ENCODE measurements at places on chromosomes 7 and 10.

- DNase-seq = no peak
These were observed 33.5 kb downstream of the HYCC1 start for GRCh38 chr7:22980422-22980821.

DNA sequence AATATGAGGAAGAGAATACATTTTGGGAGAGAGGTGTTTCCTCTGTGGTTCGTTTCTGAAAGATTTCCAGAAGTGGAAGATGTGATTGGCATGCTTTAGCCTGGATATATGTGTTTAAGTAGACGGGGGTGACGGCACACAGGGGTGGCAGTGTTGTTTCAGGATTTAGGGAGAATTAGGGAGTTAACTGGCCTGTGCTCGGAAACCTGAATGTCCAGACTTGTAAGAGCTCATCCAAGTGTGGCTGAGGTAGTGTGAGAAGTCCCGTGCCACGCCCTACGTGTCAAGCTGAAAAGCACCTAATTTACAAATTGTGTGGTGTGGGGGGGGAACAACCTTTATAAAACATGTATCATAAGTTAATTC lies 1.1 kb downstream of the RALA start:
- no peak for DNase-seq

GRCh38 chr10:35005868-35006267 lies 84.3 kb downstream of the CUL2 start:
- no peak for DNase-seq

DNA sequence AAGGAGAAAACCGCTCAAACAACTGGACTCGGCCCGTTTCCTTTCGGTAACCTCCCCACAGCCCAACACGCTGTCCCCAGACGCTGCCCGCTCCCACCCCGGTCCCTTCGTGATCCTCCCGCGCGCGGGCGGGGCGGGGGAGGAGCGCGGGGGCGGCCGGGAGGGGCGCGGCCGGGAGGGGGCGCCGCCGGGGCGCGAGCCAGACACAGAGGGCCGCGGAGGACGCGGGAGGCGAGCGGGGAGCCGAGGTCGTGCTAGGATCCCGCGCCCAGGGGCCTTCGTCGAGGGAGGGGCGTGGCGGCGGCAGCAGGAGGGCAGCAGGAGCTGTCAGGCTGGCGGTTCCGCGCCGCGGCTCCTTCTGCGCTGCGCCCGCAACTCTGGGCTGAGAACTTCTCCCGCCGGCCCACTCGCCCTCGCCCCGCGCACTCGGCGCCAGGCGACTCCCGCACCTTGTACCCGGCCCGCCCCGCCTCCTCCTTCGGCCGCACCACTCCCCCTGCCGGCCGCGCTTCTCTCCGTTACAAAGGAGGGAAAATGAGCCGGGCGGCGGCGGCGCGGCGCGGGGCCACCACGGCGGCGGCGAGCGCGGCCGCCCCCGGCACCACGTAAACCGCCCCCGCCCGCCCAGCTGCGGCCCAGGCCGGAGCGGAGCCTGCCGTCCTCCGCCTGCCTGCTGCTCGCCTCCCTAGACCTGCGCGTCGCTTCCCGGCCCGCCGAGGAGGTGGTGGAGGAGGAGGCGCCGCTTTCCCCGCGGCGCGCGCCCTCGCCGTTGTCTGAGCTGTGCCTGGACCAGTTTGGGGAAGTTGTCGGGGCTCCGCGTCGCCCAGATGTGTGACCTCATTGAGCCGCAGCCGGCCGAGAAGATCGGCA lies at the start of gene CDK14:
Gene CDK14 (plus strand): TSS at position 521 of the 870 bp plus-strand sequence. CDS start 307 bp downstream, at position 828.
- no peak for DNase-seq

DNA sequence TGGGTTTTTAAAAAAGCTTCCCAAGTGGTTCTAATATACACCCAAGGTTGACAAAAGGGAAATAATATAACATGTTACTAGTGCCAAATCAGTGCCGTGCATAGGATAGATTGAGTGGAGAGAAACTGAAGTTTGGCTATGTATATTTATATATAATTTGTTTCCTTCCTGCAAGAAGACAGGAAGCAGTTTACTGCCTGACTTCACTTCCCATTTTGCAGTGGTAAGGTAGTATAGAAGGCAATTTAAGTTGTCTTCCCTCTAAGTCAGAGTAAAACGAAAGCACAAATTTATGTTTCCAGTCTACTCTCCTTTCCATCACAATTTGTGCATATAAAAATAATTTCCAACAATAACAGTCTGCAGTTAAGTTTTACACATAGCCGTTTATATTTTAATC lies 3.4 kb upstream of the HYCC1 start:
- no peak for DNase-seq

GRCh38 chr7:65938336-65938895 lies 43.6 kb downstream of the GUSB start:
- no peak for DNase-seq

- no peak for DNase-seq
These were observed 108.2 kb downstream of the PFKFB3 start for GRCh38 chr10:6310977-6311376.
